Fibroblast of gingiva (primary cell): ENCODE measurements at places on chromosomes 6 and 20.

DNA sequence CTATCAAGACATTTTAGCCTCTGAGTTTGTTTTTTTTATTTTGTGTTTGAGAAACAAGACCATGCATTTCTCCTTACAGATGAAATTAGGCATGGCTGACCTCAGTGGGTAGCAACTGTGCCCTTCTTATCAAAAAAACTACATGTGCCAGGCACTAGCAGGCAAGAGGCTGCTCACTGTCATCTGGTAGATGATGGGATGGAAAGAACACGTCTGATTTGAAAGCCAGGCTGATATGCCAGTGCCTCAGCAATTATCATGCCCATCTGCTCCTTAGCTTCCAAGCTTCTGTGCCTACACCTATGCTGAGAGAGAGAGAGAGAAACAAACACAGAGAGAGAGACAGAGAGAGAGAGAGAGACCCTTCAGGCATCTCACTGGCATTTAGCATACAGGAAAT is 149.9 kb downstream of the C6orf118 start:
- no peak for DNase-seq

DNA sequence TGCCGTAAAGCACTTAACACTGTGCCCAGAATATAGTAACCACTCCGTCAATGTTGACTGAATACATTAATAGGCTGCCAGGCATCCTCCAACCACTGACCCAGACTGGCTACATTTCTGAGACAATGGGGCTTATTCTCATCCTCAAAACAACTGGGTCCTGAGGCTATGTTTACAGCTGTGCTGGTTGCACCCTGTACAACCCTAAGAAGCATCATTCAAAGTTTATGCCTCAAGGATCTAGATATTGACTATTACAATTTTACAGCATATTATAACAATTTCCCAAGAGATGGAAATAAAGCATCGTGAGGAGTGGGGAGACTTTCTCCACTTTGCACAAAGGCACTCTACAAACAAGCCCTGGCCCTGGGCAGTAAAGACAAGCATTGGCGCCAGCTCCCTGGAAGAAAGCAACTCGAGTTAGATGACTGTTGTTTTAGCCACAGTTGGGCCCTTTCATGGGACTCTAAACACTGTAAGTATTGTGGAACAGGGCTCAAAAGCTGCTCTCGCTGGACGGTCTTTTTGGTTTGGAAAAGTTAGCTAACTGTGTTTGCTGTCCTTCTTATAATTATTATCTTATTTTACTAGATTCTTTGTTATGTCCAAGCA is 30.2 kb downstream of the MYLIP start:
- no peak for DNase-seq

DNA sequence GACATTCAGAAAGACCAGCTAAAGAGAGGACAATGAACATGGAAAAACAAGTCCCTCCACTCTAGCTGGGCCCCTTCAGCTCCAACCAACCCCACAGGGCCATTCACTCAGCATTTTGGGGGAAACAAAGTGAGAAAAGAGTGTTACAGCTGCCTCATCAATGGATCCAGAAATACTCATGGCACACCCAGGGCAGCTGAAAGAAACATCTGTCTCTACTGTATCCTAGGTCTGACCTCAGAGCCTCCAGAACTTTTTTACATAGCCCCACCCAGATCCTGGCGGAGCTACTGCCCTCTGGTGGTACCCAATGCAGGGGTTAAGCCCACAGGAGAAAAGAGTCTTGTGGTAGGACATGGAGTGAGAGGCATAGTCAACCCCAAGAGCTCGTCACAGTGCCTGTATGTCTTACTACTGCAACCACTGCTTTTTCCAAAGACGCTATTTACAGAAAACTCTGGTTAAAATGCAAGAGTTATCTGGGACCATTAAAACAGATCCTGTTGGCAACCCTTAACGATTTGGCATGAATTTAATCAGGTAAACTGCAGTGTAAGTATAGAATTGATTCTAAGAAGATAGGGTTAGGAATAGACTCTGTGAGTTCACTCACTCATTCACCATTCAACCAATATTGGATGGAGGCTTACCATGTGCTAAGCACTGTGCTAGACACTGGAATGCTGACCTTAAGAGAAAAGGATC is 37.4 kb upstream of the FAM83C start:
- no peak for DNase-seq

DNA sequence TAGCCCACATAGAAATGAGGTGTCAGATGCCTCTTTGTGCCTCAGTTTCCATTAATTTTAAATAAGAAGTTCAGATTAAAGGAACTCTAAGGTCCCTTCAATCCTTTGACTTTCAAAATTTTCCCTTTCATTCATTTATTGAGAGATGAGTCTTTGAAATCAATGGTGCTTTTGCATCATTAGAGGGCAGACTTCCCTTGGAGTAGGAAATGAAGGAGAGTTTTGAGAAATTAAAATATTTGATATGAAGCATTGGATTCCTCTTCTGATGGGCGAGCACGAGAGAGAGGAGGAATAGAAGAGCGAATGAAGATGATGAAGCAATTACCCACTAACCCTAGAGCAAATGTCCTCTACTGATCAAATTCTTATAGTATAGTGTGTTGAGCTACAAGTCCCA is 105.7 kb downstream of the EDN1 start:
- DNase-seq: peak; percentile 20

GRCh38 chr20:2864626-2865025 is 8.7 kb upstream of the PTPRA start:
- DNase-seq: no peak

DNA sequence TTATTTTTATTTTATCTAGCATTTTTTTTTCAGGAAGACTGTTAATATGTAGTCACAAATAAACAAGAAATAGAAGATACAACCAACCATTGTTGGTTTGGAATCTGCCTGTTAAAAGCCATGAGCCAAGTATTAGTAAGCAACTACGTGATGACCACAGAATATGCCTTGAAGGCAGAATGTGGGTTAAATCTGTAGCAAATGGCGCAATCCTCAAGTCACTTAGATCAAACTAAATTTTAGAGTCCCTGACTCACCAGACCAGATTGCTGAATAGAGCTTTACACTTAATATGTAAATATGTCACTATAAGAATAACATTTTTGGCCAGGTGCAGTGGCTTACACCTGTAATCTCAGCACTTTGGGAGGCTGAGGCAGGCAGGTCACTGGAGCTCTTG is 800.1 kb upstream of the CITED2 start:
- peak; percentile 97 for DNase-seq

DNA sequence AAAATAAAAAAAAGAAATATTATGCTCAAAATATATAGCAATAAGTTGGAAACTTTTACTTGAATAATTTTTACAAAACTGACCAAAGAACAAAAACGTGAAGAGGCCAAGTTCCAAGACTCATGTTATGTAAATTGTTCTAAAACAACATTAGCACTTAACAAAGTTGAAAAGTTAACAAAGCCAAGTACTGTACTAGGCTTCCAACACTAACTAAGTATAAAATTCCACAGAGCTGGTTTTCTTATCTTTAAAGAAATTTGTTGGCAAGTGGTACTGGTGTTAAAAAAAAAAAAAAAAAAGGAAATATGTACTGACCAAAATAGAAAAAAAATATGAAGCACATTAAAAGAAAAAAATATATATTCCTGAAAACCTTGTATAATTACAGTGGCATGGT is 127.8 kb downstream of the SLC16A10 start:
- no peak for DNase-seq

GRCh38 chr20:46644160-46644559 is 7.1 kb downstream of the SLC13A3 start:
- DNase-seq: no peak

GRCh38 chr20:33689973-33690372 is 3.8 kb upstream of the E2F1 start:
- DNase-seq: no peak

DNA sequence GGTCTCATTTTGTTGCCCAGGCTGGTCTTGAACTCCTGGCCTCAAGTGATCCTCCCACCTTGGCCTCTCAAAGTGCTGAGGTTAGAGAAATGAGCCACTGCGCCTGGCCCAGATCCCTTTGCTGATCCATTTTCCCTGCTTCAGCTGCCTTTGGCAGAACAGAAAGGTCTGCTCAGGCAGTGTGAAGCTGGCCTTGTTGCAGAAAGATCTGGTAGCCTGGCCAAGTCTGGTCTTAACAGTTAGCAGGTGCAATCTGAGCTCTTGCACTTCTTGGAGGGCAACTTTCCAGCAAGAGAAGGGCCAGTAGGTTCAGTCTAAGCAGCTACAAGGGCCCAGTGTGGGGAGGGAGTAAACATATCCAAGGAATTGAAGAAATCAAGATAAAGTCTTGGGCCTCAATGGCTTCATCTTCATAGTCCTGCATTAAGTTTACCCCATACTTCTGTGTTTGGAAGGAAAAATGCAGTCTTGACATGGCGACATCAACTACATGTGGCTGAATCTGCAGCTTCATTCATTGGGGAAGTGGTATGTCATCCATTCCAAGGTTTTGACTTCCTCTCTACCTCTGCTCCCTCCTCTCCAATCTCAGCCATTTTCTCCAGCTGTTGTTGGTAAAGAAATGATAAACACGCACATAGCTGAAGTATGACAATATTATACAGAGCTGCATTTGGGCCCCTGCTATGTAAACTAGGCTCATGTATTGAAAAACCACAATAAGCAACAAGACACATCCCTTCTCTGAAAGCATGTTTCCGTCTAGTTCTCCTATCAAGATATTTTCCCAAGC is 39.0 kb upstream of the NEDD9 start:
- peak; percentile 73 for DNase-seq

GRCh38 chr6:134909701-134910592 is 40.0 kb downstream of the ALDH8A1 start:
- no peak for DNase-seq

DNA sequence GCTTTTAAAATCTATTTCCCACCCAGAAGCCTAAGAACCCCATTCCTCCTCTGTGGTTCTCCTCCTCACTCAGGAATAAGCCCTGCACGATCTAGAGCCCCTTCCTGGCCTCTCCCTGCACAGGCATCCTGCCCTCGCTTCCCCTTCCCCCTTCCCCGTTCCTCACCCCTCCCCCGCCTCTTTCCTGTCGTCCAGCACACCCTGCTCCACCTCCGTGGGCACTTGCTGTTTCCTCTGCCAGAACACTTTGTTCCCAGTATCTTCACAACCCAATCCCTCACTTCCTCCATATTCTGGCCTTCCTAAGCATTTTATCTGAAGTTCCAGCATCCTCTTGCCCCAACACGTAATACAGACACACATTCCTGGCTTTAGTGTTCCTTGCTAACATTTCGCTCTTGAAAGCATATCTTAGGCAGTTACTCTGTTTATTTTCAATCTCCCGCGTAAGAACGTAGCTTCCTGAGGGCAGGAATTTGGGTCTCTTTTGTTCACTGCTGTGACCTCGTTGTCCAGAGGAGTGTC is 20.2 kb upstream of the SLC22A2 start:
- no peak for DNase-seq

- DNase-seq: no peak
Observed at GRCh38 chr20:40658509-40658908, 30.5 kb downstream of the MAFB start.

DNA sequence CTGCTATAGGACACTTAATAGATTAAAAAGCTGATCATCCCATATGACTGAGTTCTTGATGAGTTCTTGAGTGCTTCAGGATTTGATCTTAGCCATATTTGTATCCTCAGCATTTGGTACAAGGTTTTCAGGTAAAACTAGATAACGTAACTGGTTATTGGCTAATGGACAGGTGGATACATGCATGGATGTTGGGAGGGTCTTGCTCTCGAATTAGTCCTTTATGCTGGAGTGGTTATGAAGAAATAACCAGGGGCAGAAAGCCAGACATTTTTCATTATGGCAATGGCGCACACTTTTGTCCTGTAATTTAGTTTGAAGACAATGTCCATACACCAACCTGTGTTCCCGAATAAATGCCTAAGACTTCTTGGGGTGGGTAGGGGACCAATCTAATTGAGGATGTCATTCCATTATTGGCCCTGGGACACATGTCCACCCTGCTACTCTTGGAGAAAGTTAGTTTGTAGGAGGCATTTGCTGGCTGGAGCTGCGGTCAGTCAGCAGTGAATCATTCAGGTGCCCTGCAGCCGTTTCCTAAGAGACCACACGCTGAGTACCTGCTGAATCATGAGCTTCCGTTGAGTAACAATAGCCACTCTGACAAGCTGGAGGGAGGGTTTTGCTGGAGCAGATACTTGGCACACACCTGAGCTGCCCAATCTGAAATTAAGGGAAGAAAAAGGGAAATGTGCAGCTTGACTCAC is 194.4 kb downstream of the FOXA2 start:
- no peak for DNase-seq

DNA sequence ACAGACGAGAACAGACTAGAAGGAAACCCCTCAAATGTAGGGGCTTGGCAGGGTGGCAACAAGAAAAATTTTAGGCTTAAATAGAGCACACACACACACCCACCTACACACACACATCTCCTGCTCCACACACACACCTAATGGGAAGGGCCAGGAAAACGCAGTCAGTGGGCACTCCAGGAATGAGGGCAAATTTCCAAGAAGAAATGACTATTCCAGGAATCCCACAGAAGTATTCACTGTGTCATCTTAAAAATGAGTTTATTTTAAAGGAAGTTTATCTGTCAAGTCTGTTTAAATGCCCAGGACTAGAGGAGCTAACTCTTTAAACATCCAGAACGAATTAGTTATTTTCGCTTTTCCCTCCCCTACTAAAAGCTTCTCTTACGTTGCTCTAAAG is 13.0 kb downstream of the ALDH8A1 start:
- DNase-seq: peak; percentile 31

- no peak for DNase-seq
Observed at GRCh38 chr6:149435919-149436586, 36.0 kb downstream of the SUMO4 start.

DNA sequence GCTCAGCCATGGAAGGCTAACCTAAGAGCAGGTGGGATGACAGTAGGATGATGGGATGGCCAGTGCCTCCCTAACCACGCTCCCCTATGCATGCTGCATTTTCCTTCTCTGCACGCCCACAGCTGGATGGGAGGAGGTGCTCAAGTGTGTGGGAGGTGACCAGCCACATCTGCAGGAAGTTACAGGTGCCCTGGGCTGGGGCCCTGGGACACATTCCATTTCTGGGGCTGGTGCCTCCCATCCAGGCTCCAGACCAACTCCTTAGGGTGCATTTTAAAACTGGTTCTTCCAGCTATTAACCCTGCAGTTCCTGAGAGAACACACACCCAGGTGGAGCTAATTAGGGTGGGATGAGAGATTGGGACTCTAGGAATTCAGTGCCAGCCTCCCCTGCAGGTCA is 135.3 kb upstream of the ARMC2 start:
- no peak for DNase-seq

DNA sequence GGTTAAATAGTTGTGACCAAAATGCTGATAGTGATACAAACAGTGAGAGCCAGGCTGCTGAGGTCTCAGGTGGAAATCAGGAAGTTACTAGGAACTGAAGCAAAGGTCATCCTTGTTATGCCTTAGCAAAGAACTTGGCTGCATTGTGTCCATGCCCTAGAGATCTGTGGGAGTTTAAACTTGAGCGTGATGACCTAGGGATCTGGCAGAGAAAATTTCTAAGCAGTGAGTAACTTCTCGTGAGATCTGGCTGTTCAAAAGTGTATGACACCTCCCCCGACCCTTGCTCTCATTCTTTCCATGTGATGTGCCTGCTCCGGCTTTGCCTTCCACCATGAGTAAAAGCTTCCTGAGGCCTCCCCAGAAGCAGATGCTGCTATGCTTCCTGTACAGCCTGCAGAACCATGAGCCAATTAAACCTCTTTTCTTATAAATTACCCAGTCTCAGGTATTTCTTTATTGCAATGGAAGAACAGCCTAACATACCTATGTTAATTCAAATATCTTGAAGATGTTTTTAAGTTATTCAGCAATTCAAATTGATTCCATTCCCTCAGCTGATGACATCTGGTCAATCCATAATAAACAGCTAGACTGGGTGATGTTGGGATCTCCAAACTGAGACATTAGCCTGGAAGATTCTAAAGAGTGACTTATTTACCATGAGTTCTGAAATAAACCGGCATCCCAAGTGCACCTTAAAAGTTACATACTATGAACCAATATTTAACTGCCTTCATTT is 33.8 kb downstream of the KIF16B start:
- no peak for DNase-seq

- DNase-seq: peak; percentile 34
Observed at GRCh38 chr6:34237722-34238584, 1.3 kb downstream of the HMGA1 start.
